ENCODE measurements at places on chromosomes 4 and X.

- DNase-seq = no peak
These were observed 111.2 kb downstream of the COL25A1 start for GRCh38 chr4:109191216-109191615.

DNA sequence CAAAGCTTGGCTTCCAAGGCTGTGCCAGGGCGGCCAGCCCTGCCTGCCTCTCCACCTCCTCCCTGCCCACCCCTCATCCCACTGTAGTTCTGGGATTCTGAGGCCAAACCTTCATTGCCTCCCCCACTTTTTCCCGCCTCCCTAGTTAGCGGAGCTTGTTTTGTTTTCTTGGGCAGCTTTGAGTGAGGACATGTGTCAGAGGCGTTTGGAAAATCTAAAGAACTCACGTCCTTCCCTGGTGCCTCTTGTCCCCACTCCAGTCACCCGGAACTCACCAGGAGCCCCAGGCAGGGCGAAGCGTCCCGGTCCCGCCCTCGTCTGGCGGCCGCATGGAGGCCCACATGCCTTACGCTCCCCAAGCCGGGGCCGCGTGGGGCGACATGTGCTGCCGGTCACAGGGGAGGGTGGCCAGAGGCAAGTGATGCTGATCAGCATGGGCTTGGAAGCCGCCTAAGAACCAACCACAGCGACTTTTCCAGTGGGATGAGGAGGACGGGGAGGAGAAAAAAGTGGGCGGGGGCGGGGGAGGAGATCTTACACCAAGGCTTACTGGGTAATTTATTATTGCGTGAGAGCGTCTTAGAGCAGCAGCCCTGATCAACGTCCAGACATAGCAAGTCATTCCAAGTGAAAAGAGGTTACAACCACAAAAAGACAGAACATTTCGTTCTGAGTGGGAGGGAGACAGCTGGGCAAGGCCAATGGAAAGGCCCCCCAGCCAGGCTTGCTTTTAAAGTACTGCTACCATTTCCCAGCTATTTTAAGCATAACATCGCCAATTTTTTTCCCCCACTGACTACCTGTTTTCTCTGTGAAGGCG is 48.5 kb downstream of the PRPS1 start:
- DNase-seq = no peak

DNA sequence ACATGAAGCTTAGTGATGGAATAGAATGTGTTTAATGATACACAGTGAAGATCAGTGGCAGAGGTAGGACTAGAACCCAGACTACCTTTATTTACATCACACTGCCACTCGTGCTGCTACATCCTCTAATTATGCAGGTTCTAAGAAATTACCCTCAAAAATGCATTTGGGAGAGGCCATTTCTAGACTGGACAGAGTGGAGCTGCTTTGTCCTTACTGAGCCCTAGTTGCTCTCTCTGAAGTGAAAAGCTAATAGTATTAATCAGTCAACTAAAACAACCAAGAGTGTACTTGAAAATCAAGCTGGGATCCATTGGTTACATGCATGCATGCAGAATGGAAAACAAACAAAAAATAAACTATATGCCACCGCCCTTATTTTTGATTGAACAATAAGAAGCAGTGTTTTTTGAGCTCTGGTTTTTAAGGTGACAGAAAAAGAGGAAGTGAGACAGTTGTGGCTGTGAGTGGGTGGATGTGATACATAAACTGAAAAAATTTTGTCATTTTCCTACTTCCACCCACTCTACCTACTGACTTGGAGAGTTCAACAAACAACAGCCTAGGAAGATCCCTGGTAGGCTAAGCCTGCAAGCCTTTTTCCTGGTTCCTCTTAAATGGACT is 6.8 kb upstream of the VSIG4 start:
- no peak for DNase-seq

DNA sequence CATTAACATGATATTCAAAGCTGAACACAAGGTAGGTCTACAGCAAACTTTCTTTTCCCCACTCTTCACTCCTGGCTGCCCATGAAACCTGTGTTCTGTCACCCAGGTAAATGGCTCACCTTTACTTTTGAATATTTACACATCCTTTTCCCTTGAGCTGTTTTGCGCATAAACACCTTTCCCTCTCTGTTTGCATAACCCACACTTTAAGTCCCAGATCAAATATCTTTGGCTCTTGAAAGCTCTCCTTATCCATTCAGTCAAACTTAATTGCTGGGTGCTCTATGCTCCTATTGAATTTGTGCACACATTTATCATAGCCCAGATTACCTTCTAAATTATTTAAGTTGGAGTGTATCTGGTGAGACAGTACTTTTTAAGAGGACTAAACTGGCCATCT is 51.7 kb upstream of the ATP8A1 start:
- no peak for DNase-seq

DNA sequence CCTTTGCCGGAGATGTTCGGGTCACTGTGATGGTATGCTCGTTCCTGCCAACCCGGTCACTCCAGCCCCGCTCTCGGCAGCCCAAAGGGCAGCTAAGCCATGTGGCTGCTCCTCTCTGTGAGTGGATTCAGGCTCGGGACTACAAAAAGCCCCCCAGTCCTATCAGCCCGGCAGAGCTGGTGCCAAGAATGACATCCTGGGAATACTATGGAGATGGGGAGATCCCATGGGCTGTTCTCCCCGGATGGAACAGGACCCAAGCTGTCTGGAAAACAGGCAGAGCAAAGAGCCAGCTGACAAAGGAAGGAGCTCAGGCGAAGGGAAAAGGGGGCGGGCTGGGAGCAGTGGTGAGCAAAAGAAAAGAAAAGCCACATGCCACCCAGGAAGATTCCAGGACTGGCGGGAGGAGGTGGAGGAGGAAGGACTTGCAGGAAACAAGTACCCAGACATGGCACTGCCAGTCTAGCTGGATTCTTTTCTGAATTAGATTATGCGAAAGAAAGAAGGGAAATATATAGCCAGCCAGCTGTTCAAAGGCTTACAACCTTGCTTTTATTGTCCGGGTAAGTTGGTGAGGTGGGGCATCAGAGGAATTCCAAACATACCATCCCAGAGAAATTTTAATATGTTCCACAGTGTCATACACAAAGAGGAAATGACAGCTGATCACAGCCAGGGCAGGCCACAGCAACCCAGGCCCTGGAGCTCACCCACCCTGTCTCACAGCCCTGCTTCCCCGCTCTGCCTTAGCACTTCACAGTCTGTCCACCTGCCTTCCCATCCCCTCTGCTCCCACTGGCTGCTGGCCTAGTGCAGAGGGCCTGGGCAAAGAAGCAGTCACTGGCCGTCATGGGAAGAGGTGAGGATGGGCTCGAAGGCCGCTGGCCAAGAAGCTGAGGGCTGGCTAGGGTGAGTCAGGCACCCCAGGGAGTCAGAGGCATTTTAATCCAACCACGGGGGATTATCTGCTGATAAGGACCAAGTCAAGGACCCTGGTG is 3.4 kb downstream of the NDP start:
- DNase-seq = no peak
